Stimulated activated CD8-positive, alpha-beta memory T cell treated with anti-CD3 and anti-CD28 coated beads, Interleukin-2, amount 100 ng/mL, for 48 hours (primary cell): ENCODE measurements at places on chromosomes 3 and 15.

DNA sequence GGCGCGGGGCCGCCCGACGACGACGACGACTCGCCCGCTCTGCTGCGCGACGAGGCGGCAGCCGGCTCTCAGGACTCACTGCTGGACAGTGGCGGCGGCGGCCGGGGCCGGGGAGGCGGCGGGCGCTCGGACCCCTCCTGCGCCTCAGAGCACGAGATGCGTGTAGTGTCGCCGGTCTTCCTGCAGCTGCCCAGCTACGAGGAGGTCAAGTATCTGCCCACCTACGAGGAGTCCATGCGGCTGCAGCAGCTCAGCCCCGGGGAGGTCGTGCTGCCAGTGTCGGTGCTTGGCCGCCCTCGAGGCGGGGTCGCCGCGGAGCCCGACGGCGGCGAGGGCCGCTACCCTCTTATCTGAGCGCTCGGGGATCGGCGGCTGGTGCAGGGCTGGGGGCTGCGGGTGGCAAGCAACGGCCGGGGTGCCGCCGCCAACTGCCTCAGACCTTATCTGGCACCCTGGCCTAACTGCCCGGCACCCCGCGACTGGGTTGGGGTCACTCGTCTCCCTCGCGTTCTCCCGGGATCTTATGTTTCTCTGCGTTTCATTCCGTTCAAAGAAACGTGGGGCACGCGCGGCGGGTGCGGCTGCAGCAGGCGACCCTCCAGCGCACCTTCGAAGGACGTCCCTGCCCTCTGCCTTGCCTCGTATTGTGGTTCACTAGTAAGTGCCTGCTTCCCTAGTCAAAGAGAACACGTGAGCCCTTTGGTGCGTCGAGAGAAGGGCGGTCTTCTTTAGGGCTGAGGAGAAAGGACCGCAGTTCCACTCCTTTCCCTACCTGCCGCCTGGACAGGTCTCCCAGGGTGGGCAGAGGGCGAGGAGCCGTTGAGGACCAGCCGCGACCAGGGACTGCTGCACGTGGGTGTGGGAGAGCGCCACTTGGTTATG lies 1.0 kb downstream of the C3orf80 start:
- no peak for DNase-seq

DNA sequence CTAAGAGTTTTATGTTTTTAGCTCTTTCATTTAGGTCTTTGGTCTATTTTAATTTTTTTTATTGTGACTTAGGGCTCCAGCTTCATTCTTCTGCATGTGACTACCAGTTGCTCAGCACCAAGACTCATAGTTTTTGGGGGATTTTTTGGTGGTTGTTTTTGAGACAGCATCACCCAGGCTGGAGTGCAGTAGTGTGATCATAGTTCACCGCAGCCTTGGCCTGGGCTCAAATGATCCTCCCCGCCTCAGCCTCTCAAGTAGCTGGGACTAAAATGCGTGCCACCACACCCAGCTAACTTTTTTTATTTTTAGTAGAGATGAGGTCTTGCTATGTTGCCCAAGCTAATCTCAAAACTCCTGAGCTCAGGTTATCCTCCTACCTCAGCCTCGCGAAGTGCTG lies 19.4 kb downstream of the CDV3 start:
- DNase-seq: no peak

GRCh38 chr3:52773361-52774065 lies 2.8 kb upstream of the NEK4 start:
- DNase-seq: no peak

GRCh38 chr15:57911247-57911646 lies 154.3 kb downstream of the ALDH1A2 start:
- no peak for DNase-seq

DNA sequence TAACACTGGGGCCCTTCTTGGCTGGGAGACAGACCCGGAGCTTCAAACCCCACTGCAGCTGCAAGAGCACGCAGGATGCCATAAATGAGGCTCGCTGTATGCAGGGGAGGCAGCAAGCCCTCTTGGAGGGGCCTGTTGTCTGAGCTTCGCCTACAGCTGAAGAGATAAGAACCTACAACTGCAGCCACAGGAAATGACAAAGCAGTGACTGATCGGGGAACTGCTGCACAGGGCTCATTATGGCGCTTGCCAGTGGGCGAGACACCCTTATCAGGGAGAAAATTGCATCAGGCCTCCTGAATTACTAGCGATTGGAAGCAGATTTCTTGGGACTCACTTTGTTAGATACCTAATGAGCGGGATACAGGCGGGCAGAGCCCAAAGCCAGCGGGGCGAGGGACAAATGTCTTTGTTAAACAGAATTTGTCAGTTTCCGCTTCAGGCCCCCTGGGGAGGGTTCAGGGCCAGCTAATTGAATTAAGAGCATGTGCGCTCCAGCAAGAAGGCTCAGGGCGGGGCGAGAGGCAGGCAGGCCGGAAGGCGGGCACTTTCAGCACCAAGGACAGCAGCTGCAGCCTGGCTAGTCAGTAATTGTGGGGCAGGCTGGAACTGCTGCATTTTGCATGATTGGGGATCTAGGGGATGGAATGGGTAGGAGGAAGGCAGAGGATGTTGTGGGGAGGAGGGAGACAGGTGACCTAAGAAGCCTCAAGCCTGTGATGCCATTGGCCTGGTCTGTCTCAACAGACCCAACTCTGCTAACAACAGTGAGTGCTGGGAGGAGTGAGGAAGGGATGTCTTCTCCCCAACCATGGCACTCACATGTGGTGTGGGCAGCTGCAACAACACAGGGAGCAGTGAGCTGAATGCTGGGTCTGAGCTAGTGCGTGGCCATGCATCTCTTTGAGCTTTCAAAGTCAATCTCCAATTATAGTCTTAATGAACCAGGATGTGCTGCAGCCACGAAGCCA lies 55.3 kb downstream of the CCDC33 start:
- peak; percentile 81 for DNase-seq

- DNase-seq: no peak
Measured at GRCh38 chr15:39504808-39505207, 76.1 kb upstream of the THBS1 start.

DNA sequence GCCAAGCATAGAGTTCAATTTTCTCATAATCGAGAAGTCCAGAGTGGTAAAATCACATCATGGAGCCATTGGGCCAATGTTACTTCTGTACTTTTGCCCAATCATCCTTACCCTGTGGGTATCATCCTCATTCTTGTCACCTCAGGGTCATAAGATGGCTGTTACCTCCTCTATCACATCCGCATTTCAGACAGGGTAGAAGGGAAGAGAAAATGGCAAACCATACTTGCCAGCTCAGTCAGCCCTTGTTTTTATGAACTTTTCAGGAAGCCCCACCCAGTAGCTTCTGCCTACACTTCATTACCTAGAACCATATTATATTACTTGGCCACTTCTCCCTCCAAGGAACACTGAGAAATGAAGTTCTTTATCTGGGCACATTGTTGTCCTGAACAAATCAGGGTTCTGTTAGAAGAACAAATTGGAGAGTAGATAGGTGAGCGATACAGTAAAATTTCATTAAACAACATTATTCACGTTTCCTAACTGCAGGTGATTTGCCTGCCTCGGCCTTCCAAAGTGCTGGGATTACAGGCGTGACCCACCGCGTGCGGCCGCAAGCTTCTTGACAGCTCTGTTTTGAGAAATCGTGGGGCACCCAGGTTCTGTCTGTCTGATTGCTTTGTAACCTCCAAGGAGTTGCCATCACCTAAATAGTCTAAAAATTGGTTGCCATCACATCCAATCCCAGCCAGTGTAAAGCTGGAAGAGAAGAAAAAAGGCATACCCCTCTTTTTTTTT lies 34.5 kb upstream of the RPN1 start:
- no peak for DNase-seq

- no peak for DNase-seq
Measured at GRCh38 chr3:82088749-82089148, 327.3 kb upstream of the GBE1 start.

- DNase-seq: no peak
Measured at GRCh38 chr15:30046430-30046829, 36.3 kb upstream of the GOLGA8J start.

DNA sequence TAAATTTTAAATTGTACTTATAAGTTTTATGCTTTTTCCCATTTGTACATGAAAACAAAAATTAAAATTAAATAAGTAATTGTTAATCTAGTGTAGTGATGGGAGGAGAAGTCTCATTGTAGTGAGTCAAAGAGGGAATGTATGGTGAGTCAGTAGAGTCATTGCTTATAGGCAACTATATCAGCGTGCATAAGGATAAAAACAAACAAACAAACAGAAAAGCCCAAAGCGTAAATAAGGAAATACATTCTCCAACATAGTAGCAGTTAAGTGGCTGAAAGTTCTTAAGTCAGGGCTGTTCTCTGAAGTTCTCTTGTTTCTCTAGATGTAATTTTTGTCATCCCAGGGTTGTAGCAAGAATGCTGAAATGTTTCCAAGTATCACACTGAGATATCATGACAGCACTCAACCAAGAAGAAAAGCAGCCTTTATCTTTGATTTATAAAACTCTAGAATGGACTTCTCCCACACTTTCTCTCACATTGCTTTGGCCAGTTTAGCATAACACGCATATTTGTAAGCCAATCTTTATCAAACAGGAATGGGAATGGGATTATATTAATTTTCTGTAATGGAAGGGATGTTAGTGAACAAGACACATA lies 184.1 kb upstream of the TP63 start:
- no peak for DNase-seq

DNA sequence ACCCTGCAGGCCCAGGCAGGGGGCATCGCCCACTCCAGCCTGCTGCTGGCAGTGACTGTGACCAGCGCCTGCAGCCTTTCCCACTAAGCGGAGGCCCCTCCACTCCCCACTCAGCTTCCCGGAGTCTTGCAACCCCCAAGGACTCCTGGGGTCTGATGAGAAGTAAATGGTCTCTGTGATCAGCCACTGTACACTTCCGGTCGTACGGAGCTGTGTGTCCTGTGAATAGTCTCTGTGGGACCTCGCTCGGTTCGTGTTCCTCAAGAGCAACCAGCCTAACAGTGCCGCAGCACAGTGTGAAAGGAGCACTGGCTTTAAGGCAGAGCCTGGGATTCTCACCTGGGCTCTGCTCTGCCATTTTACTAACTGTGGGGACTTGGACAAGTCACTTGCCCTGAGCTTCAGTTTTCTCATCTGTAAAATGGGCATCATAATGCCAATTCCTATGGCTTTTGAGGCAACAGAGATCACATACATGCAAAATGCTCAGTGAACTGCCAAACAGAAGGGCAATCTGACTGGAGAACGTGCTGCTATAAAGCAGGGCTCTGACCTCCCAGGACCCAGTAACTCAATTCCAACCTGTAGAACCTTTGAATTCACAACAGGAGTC lies 26.7 kb downstream of the TMEM43 start:
- DNase-seq: no peak

DNA sequence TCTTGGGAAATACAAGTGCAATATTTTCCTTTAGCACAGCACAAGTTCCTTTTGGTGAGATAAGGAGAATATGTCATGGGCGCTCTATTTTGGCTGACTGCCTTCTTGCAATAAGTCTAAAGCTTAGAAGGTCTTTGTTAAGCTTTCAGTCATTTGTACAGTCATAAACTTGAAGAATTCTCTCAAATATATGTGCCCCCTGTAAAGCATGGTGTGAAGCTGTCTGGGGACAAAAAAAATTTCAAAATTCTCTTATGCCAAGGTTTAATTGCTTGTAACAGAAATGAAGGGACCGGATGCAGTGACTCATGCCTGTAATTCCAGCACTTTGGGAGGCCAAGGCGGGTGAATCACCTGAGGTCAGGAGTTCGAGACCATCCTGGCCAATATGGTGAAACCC lies 21.7 kb upstream of the ARID3B start:
- DNase-seq: no peak

DNA sequence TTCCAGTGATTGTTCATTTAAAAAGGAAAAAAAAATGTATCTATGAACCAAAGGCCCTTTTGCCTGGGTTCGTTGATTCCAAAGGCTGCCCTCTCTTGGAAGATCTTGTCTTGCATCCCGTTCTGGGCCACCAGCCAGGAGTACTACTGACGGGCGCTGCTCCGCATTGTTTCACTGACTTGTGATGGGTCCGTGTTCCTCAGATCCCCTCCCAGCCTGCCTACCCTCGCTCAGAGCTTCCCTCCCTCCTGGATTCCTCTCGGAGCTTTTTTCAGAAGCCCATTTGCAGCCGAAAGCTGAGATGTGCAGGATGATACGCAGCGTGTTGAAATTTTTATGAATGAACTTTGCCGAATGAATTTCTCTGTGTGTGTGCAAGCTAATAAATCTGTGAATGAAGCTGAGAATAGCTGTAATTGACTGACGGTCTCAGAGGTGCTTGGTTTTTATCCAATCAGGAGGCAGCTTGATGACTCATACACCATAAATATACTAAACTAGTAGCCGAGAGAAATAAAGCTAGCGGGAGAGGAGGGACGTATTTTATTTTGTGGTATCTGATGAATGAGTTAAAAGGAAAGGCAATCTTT lies at the start of gene SHC4:
Gene SHC4 (minus strand): TSS at position 396 of the 590 bp plus-strand sequence. CDS start 904 bp downstream, outside the sequence.
- DNase-seq: no peak

GRCh38 chr3:51385621-51386091 lies 565 bp downstream of the MANF start:
- DNase-seq: no peak

DNA sequence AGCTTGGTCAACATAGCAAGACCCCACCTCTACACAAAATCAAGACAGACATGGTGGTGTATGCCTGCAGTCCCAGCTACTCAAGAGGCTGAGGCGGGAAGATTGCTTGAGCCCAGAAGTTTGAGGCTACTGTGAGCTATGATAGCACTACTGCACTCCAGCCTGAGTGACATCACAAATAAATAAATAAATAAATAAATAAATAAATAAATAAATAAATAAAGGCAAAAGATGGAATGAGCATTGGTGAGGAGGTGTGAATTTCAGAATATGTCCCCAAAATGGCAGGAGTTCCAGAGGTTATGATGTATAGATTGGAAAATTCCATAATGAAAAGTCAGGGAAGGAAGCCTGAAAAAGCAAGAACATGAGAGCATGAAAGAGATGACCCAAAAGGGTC lies 249.9 kb downstream of the MEX3B start:
- no peak for DNase-seq

DNA sequence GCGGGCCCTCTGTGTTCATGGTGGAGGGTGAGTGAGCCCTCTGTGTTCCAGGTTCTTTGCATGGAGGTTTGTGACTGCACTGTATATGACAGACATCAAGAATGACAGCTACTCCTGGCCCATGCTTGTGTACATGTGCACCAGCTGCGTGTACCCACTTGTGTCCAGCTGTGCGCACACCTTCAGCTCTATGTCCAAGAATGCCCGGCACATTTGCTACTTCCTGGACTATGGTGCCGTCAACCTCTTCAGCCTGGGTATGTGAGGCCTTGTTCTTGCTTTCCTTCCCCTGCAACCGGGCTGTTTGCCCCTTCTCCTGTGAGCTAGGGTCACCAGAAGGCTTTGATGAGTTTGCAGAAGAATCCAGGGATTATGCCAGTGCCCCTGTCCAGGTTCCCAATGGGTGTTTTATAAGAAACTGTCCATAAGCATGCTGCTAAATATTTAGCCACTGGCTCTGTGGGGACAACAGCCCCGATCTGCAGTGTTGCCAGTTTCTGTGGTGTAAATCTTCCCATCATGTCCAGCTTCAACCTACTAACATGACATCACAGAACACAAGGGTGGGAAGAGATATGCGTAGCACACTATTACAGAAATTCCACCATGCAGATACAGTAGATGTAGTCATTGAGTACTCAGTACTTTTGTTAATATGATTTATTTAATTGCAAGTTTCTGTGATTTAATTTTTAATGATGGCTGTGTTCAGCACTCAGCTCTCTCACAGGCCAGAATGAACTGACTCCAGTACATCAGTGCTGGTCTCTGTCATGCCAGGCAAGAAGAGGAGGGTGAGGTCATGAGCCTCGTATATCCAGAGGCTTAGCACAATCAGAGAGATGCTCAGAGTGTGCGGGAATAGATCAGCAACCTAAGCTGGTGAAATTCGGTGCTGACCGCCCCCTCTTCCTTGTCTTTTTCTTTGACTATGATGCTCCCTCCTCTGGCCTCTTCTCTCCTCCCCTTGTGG lies 29.2 kb upstream of the KIF23 start:
- no peak for DNase-seq

- no peak for DNase-seq
Measured at GRCh38 chr3:124587053-124587408, 143.2 kb upstream of the UMPS start.
